ENCODE measurements at places on chromosomes 7 and 10.

GRCh38 chr10:1130226-1130625 lies 74.0 kb downstream of the WDR37 start:
- DNase-seq: no peak

GRCh38 chr10:101064415-101065030 lies 2.7 kb downstream of the KAZALD1 start:
- no peak for DNase-seq

GRCh38 chr7:108848486-108848885 lies 278.8 kb downstream of the DNAJB9 start:
- no peak for DNase-seq

- no peak for DNase-seq
Measured at GRCh38 chr7:81206217-81206616, 287.4 kb upstream of the SEMA3C start.

- no peak for DNase-seq
Measured at GRCh38 chr10:14548970-14549369, 218.2 kb upstream of the FRMD4A start.

DNA sequence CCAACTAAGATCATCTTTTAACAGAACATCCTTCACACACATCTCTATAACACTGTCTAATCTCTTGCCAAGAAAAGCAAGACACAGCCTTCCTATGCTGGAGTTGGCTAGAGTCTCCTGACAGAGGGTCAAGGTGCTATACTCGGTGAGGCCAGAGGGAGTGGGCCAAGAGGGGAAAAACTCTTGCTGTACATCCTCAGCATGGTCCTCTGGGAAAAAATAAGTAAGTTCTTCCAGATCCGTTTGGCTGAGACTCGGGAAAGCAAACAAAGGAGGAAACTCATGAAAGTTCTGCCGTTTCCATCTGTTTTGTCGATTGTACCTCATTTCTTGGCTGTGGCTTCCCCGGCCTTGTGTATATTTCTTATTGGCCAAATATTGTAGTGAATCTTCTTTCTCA lies 33.9 kb downstream of the VWDE start:
- no peak for DNase-seq

- peak; percentile 39 for DNase-seq
Measured at GRCh38 chr10:14032406-14032998, 298.2 kb downstream of the FRMD4A start.

DNA sequence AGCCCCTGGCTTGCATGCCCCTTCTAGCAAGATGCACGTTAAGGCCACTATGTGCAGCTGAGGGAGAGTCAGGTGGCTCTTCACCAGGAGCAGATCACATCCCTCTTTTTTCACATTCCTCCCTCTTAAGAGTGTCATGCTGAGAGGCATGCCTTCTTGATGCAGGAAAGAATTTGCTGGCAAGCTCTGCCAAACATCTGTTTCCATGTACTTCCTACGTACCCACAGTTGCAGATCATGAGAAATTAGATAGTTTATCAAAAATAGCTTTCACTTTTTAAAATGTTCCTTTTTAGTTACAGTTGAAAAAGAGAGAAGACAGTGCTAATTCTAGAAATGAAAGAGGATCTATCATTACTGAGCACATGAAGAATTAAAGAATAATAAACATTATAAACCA lies 79.7 kb upstream of the ZNF722 start:
- DNase-seq: no peak

DNA sequence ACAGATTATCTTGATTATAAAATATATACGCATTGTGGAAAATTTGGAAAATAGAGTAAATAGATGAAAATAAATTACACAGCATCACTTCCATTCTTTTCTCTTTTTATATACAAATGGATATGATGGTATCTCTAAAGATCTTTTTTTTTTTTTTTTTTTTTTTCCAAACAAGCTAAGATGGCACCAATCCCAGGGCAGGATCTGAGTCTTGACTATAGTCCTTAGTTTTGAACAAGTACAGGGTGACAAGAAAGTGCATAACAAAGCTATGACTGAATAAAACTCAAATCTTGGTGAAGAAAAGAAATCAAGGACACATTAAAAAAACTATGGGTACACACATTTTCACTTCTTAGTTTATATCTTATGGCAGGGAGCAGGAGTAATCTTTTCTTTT lies 42.6 kb upstream of the FAM133B start:
- DNase-seq: no peak

GRCh38 chr7:99027841-99028240 lies 116.1 kb downstream of the SMURF1 start:
- no peak for DNase-seq

DNA sequence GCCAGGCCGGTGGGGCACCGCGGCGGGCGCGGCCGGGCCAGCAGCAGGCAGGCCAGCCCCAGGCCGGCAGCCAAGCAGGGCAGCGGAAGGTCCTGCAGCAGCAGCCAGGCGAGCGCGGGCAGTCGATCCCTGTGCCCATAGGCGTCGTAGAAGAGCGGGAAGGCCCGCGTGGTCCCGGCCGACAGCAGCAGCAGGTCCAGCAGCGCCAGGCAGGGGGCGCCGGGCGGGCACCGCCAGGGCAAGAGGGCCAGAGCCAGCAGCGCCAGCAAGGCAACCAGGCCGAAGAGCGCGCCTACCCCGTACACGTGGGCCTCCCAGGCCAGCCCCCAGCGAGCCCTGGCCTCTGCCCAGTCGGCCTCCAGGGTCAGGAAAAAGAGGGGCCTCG lies 8.4 kb upstream of the RBM28 start:
- peak; percentile 29 for DNase-seq

- no peak for DNase-seq
Measured at GRCh38 chr10:132417257-132417910, 20.4 kb downstream of the PWWP2B start.

- DNase-seq: no peak
Measured at GRCh38 chr7:139559364-139560105, 36.0 kb downstream of the CLEC2L start.

- DNase-seq: no peak
Measured at GRCh38 chr10:124390471-124391187, 28.1 kb downstream of the OAT start.

DNA sequence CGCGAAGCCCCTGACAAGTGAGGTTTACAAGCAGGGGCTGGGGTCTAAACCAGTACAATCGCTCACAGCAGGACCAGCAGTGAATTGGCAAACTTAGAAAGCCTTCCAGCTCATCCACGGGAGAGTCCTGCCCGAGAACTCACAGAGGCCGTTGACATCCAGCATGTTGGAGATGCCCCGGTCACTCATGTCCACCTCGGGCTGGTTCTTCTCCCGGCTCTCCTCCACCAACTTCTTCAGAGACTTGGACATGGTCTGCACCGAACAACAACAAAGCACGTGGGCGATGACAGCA lies 447 bp downstream of the RSU1 start:
- no peak for DNase-seq

DNA sequence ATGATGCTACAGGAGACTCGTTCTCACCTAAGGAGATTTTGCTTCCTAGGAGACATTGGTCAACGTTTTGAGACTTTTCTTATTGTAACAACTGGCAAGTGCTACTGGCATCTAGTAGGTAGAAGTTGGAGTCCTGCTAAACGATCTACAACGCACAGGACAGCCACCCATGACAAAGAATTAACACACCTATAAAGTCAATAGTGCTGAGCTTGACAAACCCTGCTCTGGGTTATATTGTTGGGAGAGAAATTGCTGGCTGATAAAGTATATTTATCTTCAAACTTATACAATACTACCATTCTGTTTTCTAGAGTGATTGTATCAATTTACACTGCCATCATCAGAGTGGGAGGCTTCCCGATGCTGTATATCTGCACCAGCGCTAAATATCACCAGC lies 57.8 kb downstream of the SAMD9 start:
- no peak for DNase-seq

GRCh38 chr10:80459047-80459865 lies 5.1 kb downstream of the TSPAN14 start:
- DNase-seq: peak; percentile 47

DNA sequence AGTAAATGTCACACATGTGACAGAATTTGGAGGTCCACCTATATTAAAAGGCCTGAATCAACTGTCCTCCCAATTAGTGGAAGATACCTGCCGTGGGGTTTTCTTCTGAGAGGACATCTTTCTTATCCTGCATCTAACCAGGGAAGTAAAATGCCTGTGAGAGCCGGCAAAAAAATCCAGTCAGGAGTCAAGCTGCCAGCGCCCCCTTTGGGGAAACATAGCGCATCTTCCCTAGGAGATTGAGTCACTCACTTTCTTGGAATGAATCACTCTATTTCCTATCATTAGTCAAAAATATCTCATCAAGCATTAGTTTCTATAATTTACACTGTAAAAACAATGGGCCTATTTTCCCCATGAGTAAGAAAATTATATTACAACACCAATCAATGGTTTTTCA lies 66.4 kb upstream of the ANK3 start:
- no peak for DNase-seq

DNA sequence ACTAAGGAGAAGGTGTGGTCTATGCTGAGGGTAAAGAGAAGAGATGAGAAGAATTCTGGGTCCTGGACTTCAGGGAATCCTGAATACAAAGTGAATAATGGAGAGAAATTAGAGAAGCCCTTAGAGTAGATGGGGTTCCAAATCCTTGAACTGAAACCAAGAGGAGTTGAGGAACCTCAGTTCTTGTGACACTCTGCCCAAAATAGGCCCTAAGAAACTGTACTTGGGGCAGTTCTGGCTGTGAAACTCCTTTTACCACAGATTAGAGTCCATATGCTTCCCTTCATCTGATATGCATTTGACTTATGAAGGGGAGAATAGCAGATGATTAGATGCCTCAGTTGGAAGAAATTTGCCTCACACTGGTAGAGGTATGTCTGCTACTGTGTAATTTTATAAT lies 19.0 kb downstream of the TES start:
- DNase-seq: no peak

DNA sequence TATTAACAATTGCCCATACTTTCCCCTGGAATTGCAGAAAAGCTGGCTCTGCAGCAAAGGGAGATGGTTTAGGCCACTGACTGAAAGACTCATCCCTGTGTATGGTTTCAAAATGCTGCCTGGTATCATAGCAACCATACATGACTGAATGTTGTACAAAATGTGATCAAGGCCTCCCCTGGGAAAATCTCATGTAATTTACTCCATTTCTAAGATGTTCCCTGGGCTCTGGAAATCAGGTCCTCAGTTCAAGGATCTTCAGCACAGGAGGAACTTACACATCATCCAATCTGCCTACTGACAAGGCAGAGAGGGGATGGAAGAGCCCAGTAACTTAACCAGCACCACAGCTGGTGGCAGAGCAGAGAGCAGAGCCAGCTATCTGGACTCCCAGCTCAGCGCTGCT lies 111.8 kb downstream of the JAZF1 start:
- no peak for DNase-seq

DNA sequence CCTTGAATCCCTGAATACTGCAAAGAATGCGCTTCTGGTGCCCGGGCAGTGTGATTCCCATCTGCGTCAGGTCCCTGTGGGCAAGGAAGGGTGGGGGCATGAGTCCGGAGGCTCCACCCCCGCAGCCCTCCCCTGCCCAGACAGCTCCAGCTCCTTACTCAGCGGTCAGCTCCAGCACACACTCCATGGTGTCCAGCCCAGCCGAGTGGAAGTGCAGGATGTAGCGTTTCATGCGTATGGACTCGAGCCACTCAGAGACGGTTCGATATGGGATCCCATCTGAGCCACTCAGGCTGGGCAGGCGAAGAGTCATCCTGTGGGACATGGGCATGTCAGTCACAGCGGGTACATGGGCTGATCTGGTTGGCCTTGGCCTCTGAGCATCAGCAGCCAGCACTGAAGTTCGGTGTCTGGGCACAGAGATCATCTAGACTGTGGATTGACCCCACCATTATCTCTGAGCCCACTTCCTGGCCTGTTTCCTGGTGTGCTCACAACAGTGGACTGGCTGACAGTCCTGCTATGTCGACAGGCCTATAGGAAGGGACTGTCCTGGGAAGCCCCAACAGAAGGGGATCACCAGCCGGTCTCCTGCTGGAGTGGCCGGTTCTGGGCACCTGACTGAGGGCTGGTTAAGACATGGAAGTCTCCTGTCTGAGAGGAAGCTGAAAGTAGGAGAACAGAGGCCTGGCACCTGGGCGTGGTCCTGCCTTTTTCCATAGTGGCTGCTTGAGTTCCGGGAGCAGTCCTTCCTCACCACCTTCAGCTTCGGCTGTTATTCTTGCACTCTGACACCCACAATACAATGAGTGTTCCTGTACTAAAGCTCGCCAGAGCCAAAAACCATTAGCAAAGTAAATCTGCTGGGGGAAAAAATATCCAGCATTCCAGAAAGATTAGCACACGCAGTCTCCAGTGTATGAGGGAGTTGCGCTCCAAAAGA lies 10.6 kb downstream of the ZYX start:
- no peak for DNase-seq

DNA sequence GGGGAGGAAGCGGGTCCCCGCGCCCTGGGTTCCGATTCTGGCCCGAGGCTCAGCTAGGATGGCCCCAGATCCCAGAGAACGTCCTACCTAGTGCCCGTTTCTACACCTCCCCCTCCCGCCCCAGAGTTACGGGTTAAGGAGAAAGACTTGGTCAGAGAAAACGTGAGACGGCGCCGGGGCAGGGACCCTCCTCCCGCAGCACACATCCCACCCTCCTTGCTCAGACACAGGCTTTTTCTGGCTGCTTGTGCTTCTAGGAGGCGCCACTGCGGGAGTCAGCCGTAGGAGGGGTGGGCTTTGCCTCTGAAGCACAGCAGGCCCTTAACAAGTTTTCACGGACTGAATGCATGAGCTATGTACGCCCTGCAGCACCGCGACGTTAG lies 104.9 kb upstream of the LEP start:
- no peak for DNase-seq

DNA sequence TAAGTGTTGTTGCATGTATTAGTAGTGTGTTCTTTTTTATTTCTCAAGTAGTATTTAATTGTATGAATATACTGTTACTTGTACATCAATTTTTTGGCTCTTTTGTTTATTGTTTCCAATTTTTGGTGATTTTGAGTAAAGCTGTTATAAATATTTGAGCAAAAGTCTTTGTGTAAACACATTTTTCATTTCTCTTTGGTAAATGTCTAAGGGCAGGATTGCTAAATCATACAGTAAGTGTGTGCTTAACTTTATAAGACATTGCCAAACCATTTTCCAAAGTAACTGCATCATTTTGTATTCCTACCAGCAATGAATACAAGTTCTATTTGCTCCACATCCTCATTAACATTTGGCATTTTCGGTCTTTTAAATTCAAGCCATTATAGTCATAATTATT lies 92.8 kb downstream of the ICA1 start:
- DNase-seq: no peak

- DNase-seq: no peak
Measured at GRCh38 chr10:88870089-88870488, 10.0 kb upstream of the STAMBPL1 start.

- DNase-seq: no peak
Measured at GRCh38 chr7:17611611-17612010, 313.2 kb downstream of the AHR start.

DNA sequence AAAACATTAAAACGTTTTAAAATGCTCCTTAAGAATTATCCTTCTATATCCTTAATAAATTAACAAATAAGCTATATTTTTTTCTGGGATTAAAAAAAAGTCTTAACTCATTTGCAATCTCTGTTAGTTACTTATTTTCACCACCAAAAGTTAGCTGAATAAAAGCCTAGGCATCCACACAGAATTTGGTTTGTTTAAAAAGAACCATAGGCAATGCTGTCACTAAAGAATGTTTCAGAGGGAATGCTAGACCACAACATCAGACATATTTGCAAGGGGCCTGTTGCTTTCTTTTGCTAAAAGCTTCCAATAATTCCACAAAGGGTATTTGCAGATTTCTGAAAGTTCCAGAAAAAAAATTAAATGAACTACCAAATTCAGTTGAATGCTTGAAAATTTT lies 244.2 kb downstream of the POU6F2 start:
- no peak for DNase-seq

Measured in activated T-cell treated with anti-CD3 and anti-CD28 coated beads for 48 hours (primary cell).